ENCODE measurements at places on chromosomes 6 and 20. TPM values are rescaled to one million over a fixed set of nuclear protein-coding genes. Genes with fewer than 3 reads are reported as not detected.

DNA sequence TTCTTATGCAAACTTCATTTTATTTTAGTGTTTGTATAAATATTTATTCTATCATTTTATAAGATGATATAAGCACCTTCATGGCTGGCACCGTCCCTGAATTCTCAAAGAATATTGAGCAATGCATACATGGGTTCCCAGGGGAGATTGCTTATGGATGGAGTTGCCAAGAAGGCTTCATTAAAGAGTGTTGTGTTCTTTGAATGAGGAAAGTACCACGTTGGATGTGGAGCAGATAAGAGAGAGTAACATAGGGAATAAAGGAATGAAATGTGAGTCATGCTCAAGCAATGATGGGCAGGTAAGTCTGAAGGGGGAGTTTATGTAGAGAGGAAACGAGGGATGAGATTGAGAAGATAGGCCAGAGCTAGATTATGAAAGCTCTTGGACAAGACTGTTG is 10.3 kb downstream of the DSE start:
- DNase-seq = no peak

- peak; percentile 38 for DNase-seq
Observed at GRCh38 chr6:16432075-16433032, 194.0 kb downstream of the GMPR start.

- DNase-seq = no peak
Observed at GRCh38 chr20:19511931-19512330, 246.1 kb upstream of the RIN2 start.

- DNase-seq = no peak
Observed at GRCh38 chr6:72783035-72783434, 161.2 kb downstream of the KCNQ5 start.

DNA sequence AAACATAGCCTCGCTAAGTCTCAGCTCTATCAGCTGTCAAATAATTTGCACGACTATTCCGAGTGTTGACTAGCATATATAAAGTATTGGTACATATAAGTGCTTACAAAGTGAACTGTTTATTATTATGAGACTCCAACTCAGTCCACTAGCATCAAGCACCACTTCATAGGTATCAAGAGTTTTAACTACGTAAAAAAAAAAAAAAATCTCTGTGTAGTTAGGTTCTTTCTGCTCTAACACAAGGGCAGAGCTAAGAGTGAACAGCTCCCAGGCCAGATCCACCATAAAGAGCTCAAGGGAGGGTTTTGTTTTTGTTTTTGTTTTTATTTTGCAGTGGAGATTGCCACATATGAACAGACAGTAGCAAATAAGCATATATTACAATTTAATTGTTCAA is 309.8 kb upstream of the SGK1 start:
- DNase-seq = no peak

- DNase-seq = no peak
Observed at GRCh38 chr6:44660561-44661220, 273.2 kb downstream of the CDC5L start.

- DNase-seq = no peak
Observed at GRCh38 chr20:18304618-18305017, 16.3 kb downstream of the ZNF133 start.

The TFAP2A gene
- polyA plus RNA-seq = 0.30 TPM

The MPIG6B gene
- not detected for polyA plus RNA-seq

The CST2 gene
- 4.8 TPM for polyA plus RNA-seq

The UNC93A gene
- not detected for polyA plus RNA-seq

The PRRT1 gene
- 26.0 TPM for polyA plus RNA-seq

The NFYA gene
- polyA plus RNA-seq = 21.4 TPM

The KDM1B gene
- 1.8 TPM for polyA plus RNA-seq

Data from adrenal gland (tissue), 19 donors.